CD4-positive, alpha-beta memory T cell (primary cell): ENCODE measurements at places on chromosomes 12 and 14.

GRCh38 chr14:103688441-103688840 is 26.8 kb downstream of the XRCC3 start:
- no peak for DNase-seq

- no peak for DNase-seq
These were observed 37.5 kb upstream of the CIT start for GRCh38 chr12:119914666-119915065.

DNA sequence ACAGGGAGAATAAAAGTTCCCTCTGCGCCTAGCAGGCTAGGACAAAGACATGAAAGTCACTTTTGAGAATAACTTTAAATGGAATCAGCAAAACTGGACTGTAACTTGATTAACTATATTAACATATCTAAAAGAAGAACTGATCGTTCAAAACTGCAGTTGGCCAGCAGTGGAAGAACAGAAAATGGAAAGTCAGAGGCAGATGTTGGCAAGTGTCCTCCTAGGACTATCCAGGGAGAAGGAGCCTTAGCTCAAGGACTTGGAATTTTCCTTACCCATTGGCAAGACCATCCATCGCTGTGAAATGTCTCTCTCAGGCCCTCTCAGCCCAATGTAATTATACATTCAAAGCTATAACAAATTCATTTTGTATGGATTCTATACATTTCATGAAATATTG is 419.7 kb downstream of the ATP23 start:
- DNase-seq, result no peak

DNA sequence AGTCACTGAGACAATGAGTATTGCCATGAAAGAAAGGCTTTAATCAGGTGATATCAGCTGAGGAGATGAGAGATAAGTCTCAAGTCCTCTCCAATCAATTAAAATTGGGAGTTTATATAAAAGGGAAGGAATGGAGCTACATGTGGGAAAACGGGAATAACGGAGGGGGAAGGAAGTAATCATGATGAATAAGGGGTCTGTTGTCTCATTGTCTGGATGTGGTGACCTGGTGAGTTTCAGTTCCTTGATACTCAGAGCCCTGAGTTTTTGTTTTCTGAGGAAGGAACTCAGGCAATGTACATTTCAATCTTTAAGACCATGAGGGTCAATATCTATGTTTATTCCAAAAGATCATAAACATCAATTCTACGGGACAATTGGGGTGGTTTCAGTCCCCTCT is 198.8 kb downstream of the KITLG start:
- DNase-seq, result no peak

- DNase-seq, result no peak
These were observed 453.7 kb downstream of the ATP23 start for GRCh38 chr12:58395056-58395455.

GRCh38 chr12:68236421-68237059 is 10.9 kb upstream of the IL26 start:
- peak; percentile 68 for DNase-seq

GRCh38 chr14:55976219-55976618 is 142.0 kb upstream of the PELI2 start:
- no peak for DNase-seq

- DNase-seq, result peak; percentile 69
These were observed 823 bp upstream of the SMARCC2 start for GRCh38 chr12:56189918-56190694.

DNA sequence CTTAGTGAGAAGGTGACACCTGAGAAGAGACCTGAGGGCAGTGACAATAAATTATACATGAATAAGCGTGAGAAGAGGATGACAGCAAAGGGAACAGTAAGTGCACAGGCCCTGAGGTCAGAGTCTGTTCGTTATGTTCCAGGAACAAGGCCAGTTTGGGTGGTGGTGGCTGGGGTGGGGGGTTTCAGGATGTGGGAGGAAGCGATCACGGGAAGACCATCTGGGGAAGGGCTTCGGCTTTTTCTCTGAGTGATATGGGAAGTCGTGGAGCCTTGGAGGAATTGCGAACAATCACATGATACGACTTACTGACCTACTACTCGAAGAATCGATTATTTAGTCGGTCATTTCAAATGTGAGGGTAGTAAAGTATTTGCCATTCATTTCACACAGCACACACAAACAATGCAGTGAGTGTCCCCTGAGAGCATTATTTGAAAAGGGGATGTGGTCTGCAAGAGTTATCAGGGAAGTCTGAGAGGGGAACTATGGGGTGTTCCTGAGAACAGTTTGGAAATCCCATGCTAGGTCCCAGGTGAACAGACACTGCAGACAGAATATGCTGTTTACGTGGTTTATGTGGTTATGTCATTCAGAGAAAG is 94.7 kb downstream of the SLC38A1 start:
- no peak for DNase-seq

GRCh38 chr14:34502001-34502400 is 37.5 kb downstream of the EAPP start:
- no peak for DNase-seq

DNA sequence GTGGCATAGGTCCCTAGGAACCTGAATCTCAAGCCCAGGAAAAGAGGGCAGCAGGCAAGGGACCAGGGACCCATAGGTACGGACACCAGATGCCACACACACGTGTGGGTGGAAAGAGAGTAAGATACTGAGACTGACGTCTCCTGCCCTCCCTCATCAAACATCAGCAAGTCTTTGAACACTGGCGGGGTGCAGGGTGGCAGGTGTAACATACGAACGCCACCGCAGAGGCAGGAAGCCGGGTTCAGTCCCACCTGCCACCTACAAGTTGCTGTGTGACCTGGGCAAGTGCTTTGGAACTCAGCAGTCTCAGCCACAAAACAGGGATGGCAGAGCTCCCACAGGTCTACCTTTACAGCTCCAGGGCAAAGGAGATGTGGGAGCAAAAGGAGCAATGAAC is 11.1 kb downstream of the ACTN1 start:
- peak; percentile 81 for DNase-seq

- DNase-seq, result no peak
These were observed 173.3 kb downstream of the PPM1H start for GRCh38 chr12:62761658-62762057.
